ENCODE measurements at places on chromosomes 16 and 17.

GRCh38 chr17:48491527-48492273, 39.1 kb downstream of the HOXB1 start:
- peak; percentile 57 for DNase-seq

DNA sequence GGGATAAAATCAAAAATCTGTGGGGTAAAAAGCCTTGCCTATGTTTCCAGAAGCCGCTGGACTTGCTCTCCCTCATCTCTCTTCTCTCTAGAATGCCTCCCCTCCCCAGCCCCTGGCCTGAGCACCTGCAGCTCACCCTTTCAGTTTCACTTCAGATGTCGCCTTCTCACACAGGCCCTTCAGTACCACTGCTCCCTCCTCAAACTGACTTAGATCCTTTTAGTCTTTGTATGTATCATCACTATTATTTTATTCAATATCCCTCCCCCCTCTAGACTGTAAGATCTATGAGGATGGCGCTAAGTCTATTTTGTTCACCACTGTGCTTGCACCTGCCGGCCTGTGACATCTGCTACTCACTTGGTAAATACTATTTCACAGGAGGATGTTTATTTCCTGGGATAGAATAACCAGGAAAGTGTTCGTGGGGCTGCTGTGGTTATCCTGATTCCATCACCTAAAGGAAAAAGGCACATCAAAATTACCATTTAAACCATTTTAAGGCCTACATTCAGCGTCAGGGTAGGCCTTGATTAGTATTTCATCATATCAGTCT, 122.3 kb downstream of the MRTFB start:
- DNase-seq, result no peak

DNA sequence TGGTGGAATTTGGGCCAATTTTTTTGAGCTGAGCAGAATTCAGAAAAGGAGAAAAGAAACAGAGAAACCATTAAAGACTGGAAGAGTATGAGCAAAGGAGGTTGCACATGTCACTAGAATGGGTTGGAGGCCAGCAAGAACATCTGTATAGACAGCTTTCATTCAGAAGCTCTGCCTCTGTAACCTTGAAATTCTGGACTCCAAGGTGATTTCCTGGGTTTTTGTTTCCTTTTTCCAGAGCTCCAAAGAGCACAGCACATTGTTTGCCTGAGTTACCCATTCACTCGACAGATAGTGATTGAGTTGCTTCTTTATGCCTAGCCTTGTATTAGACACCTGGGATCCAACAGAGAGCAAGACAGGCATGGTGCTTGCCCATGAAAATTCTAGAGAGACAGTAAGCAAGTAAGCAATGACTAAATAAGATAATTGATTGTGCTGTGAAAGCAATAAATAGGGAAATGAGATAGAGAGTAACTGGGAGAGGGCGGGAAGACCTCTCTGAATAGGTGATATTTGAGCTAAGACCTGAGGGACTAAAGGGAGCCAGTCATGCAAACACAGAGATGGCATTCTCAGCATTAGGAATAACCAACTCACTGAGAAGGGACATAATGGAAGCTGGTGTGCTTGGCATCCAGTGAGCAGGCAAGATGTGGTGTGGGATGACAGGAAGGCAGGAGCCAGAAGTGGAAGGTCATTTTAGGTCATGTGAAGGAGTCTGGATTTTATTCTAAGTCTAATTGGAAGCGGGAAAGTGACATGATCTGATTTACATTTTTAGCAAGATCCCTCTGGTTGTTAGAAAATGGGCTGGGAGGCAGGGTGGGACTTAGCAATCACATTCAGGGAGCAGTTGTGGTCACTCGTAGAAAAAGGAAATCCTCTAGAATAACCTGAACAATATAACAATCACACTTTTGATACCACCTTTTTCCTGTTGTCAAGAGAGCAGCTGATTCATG, 197.5 kb downstream of the HS3ST3A1 start:
- DNase-seq, result no peak

- DNase-seq, result no peak
These were observed 26.0 kb upstream of the MRC2 start for GRCh38 chr17:62601471-62601870.

DNA sequence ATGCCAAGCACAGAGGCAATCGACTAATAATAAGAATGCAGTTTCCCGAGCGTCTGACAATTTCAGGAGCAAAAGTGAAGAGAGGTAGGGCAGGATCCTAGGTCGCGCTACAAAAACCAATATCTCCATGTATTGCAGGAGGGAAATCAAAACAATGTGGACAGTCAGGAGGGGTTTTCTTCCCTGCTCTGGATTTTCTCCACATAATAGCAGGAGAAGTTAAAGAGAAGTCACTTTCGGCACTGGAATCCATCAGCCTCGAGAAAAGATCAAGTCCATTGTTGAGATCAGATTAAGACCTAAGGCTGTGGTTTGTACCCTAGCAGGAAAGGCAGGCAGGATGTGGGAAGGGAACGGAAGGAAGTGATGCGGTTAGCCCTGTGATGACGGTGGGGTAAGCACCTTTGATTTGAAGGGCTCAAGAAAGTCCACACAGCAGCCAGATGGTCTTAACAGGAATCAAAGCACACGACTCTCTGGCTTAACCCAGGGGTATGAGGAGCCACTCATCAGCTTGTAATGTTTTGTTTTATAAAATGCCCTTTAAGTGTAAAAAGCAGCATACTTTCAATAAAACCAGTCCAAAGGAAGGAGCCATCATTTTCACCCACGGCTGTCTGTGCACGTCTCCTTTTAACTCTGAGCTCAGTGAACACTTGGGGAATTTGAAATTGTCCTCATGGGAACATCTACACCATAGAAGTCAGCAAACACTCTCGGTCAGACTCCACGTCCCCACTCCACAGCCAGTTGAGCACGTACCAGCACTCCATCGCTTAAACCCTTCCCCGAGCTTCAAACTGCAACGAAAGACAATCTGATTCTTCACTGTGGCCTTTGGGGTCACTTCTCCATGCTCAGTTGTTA, 15.8 kb upstream of the AKTIP start:
- peak; percentile 92 for DNase-seq

- peak; percentile 70 for DNase-seq
These were observed 2.2 kb downstream of the CRISPLD2 start for GRCh38 chr16:84821728-84822689.

- DNase-seq, result peak; percentile 87
These were observed 49.0 kb downstream of the NT5M start for GRCh38 chr17:17351901-17352781.

DNA sequence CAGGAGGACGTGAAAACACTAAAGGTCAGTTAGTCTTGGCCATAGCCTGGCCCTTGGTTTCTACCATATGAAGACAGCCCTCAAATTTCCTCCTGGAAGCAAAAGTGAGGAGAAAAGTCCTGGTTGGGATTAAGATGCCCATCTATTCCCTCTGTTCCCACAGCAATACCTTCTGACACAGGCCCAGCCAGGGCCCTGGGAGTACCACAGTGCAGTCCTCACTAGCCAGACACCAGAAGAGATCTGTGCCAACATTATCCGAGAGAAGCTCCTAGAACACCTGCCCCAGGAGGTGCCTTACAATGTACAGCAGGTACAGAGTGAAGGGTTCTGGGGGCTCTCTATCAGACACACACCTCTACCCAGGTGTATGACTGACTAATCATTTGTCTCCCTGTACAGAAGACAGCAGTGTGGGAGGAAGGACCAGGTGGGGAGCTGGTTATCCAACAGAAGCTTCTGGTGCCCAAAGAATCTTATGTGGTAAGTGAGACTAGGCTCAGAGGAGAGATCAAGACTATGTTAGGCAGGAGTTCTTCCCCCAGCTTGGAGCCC, 4.1 kb downstream of the ERAL1 start:
- no peak for DNase-seq

GRCh38 chr17:45218895-45219661, 2.6 kb upstream of the FMNL1 start:
- DNase-seq, result peak; percentile 72

All from RPMI7951 (cell line).